ENCODE measurements at places on chromosomes 13 and 19.

DNA sequence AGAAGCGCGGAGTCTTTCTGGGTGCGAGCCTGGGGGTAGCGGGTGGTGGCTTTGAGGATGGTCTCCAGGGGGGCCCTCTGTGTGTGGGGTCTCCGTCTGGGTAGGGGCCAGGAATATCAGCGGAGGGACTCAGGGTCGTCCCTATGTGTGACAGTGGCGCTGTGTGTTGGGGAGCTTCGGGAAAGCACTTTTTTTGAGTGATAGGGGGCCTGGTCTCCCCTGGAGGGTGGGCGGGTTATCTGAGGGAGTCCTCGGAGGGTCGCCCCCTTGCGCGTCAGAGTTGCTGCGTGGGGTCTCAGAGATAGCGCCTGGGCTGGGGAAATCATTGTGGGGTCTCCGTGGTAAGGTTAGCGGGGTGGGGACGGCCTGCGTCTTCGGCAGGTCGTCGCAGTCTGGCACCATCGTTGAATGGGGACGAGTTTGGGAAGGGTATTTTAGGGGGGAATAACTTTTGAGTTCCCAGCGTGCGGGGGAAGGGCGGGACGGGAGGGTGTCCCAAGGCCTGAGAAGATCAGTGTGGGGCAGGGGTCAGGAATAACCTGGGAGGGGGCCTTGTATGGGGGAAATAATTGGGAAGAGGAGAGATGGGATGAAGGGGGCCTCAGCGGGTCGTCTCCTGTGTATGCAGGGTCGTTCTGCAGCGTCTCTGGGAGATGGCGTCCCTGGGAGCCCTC lies 857 bp downstream of the IER2 start:
- DNase-seq, result peak; percentile 38

DNA sequence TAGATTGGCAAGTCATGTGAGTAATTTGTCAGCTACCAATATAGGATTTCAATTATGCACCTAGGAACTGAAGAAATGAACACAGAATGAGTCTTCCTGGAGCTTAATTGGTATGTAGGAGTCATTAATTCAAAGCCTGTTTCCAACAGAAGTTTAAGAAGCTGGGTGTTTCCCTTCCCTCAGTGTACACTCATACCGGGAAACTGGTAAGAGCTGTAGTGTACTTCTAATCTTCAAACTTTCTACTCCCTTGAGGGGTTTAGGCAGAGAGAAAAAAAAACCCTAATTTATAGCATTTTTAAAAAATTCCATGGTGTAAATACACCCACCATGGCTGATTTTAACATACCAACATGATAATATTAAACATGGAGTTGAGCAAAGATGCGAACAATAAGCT lies 665.7 kb upstream of the SLITRK5 start:
- no peak for DNase-seq

DNA sequence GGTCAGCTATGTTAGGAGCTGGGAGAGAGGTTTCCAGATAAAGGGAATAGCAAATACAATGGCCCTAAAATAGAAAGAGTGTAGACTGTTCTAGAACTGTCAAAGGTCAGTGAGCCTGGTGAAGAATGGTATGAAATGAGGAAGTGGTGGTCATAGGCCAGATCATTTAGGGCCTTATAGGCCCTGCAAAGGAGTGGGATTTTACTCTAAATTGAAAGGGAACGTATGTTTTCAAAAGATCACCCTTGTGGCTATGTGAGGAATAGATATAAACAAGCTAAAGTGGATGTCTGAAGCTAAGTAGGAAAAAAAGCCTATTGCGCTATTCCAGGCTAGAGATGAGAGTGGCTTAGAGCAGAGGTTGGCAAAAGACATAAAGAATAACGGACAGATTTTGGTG lies 70.7 kb upstream of the TDRD3 start:
- no peak for DNase-seq

- DNase-seq, result no peak
These were observed 776 bp upstream of the LENG1 start for GRCh38 chr19:54160182-54160811.

GRCh38 chr13:75402787-75403186 lies 79.2 kb downstream of the TBC1D4 start:
- DNase-seq, result no peak

DNA sequence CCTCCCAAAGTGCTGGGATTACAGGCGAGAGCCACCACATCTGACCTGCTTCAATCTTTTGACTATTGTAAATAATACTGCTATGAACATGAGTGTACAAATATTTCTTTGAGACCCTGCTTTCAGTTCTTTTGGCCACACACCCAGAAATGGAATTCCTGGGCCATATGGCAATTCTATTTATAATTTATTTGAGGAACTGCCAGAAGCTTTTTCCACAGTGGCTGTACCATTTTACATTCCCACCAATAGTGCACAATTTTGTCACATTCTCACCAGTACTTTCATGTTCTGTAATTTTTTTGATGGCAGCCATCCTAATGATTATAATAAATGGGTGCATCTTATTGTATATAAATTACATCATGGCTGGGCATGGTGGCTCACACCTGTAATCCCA lies 13.7 kb upstream of the FCER2 start:
- DNase-seq, result no peak

GRCh38 chr13:43297967-43298678 lies 274.7 kb downstream of the DNAJC15 start:
- DNase-seq, result no peak

DNA sequence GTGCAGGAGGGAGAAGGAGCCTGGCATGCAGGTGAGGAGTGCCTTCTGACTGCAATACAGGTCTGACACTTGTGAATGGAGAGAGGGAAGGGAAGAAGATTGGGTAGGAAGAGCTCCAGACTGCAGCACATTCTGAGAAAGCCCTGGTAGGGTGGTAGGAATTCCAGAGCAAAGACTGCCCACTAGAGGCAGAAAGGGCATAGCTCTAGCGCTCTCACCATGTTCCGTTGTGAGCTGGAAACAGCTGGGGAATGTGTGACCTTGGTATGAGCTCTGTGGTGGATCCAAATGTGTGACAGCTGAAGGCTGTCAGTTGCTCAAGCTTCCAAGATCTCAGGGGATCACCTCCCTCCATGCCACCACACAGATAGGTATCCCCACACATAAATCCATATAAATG lies 2.9 kb upstream of the MTUS2 start:
- no peak for DNase-seq

GRCh38 chr13:103081435-103081834 lies 15.2 kb upstream of the SLC10A2 start:
- no peak for DNase-seq

- no peak for DNase-seq
These were observed 23.0 kb downstream of the NFIC start for GRCh38 chr19:3389446-3389778.

DNA sequence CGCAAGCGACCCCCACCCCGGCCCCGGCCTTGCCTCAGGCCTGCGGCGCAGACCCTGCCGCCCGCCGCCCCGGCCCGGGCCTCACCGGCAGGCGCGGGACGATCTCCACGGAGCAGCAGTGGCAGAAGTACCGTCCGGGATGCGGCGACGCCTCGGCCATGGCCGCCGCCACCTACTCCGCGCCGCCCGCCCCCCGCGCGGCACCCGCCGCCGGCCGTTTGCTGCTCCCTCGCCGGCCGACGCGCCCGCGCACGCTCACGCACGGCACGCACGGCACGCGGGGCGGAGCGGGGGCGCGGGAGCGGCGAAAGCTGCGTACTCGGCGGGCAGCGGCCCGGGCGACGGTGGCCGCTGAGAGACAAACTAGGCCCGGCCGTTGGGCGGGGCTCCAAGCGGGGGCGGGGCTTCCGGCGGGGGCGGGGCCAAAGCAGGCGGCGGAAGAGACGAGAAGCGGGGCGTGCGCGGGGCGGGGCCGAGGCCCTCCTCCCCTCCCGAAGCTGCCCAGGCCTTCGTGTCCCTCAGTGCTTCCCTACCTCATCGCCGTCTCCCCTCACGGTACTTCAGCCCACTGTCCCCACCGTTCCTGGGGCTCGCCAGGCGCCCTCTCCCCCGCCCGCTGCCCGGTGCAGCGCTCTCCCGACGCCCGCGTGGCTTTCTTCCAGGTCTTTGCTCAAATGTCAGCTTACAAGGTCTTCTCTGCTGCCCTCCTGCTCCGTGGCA lies at the start of gene RNF126:
Gene RNF126, minus strand, starts transcription at position 253 of the 720 bp plus-strand sequence. Its CDS starts 93 bp downstream, at position 160.
- DNase-seq, result peak; percentile 94

- no peak for DNase-seq
These were observed 506.2 kb downstream of the GPC5 start for GRCh38 chr13:91904597-91904996.

DNA sequence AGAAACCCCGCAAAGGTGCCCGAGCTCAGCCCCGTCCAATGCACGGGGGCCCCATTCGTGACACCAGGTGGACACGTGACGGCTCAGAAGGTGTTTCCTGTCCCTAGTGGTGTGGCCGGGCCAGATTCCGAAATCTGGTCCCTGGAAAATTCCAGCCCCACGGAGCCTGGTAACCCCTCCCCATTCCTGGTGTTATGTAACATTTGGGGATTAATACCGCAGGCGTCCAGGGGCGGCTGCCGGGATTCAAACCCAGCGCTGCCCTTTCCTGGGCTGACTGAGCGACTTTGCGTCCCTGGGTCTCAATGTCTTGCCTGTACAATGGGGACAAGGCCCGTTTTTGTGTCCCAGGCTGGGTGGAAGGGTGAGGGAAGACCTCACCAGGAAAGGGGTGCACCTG lies 1.0 kb upstream of the PLK5 start:
- no peak for DNase-seq

GRCh38 chr13:76656500-76656899 lies 229.7 kb downstream of the KCTD12 start:
- DNase-seq, result no peak

- no peak for DNase-seq
These were observed 149.0 kb downstream of the SLITRK1 start for GRCh38 chr13:83733293-83733692.

DNA sequence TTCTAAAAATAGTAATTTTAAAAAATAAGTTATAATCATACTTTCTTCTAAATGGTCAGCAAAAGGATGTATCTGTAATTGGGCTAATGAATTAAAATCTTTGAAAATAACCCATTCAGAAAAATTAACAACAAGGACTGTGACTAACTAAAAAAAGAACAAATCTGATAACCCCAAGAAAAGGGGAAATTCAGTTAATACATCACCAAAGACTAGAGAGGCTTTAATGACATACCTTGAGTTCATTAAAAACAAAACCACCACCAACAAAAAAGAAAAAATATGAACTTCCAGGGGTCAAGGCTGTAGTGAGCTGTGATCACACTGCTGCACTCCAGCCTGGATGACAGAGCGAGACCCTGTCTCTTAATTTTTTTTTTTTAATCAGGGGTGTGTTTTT lies 121.8 kb downstream of the TBC1D4 start:
- no peak for DNase-seq

- no peak for DNase-seq
These were observed 38.0 kb upstream of the DOCK9 start for GRCh38 chr13:99015606-99016490.

DNA sequence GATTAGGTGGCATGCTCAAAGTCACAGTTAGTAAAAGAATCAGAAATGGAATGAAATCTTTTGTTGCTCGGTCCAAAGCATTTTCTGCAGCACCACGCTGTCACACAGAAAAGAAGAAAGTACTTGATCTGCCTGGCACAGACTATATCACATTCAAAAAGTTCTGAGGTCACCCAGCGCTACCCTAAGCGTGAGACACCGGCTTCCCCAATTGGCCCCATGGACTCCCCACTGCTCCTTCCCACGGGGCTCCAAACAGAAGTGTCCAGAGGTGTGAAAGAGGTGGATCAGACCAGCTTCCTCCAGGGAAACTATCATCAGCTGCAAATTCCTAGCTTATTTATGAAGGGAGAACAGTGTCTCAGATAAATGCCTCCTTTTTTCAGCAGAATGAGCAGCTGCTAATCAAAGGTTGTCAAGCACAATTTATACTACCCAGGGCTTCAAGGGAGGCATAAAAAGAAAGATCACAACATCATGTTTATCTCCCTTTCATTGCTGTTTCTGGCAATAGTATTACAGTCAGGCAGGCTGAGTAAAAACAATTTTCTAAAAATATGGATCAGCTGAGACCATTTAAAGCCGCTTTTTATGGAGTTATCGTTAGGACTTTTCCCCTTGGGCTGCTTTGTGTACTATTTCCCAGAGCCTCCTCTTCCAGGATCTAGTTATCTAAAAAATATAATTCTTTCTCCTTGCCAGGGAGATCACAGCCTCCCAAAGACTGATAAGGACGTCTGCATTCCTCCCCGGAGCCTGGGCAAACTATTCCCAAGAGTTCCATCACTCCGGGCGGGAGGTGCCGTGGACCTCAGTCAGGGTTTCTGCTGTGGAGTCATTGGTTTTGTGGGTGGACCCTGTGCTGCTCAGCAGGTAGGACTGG lies 208.0 kb downstream of the LHFPL6 start:
- no peak for DNase-seq

DNA sequence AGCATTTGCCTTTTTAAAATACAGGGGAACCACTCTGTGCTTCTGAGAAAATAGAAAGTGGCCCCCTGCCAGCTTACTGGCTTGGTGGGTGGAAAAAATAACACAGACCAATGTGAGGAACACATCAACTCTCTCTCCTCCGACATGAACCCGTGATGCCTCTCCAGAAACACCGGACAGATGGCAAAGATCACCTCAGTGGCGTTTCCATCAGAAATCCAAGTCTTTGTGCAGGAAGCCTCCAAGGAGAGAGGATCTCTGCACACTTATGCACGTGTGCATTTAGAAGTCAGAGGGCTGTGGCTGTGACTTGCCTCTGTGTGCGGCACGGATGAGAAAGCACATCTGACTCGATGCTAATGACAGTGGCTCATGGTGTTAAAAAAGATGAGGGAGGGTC lies 112.3 kb upstream of the KLF12 start:
- peak; percentile 18 for DNase-seq

DNA sequence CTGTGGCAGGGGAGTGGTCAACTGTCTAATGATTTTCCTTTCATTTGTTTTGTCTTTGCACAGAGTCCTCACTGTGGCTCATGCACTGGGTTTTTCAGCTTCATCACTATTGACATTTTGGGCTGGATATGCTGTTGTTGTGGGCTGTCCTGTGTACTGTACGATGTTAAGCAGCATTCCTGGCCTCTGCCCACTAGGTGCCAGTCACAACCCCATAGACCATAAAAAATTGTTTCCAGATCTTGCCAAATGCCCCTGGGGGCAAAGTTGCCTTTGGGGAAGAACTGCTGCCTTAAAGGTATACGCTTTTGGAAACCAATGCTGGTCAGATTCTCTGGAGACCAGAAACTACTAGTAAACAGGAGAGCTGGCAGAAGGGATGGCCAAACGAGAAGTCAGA lies 310.4 kb downstream of the SPRY2 start:
- no peak for DNase-seq
